HL-60 (cell line): ENCODE measurements at places on chromosomes 6 and 20.

GRCh38 chr6:158565482-158566040 lies 5.7 kb downstream of the TMEM181 start:
- DNase-seq: no peak

GRCh38 chr6:31354158-31354863 lies 2.7 kb downstream of the HLA-B start:
- no peak for DNase-seq

- no peak for DNase-seq
Measured at GRCh38 chr6:82033631-82034211, 213.8 kb downstream of the IBTK start.

DNA sequence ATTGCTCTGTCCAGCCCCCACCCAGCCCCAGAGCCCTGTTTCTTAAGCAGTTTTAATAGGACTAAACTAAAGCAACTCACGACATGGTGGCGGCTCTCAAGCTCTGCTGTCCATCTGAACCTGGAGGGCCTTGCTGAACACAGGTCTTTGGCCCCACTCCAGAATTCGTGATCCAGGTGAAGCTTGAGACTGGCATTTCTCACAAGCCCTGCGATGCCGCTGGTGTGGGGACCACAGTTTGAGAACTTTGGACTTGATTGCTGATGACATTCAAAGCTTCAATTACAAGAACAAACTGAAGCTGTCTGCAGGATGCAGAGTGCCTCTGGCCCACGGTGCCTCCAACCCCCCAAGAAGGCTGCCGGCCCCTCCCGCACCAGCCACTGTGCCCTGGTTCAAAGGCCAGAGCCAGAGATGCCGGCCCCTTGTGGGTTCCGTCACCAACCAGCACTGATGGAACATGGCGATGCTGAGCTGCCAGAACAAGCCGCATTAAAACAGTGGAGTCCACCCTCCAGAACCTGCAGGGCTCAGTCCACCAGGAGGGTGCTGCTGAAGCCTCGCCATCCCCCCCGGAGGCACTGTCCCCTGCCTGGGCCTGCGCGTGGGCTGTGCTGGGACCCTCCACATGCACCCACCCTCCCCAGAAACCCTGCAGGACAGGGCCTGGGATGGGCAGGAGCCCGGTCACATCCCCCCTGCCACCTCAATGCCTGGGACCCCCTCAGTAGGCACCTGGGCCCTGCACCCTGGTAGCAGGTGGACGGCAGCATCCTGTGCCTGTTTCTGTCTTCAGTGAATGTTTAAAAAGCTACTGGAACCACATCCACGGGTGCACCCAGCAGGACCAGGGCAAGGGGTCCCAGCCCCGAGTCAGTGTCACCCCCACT lies 101.1 kb downstream of the PSMB1 start:
- DNase-seq: no peak

GRCh38 chr6:69894578-69895347 lies 28.4 kb downstream of the COL19A1 start:
- DNase-seq: peak; percentile 71

DNA sequence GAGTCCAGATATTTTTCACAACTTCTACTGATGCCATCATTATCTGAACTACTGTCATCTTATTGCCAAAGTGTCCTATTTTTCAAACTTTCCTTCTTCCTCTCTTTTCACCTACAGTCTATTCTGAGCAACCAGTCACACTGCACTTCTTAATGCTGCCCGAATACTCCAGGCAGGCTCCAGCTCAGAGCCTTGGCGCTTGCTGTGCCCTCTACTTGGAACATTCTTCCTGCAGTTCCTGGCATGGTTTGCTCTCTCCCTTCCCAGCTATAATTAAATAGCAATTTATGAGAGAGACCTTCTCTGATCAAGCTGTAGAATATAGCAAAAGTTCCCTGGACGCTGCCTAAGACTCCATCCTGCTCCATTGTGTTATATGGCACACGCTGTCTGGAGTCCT lies 831.6 kb downstream of the QKI start:
- DNase-seq: no peak

DNA sequence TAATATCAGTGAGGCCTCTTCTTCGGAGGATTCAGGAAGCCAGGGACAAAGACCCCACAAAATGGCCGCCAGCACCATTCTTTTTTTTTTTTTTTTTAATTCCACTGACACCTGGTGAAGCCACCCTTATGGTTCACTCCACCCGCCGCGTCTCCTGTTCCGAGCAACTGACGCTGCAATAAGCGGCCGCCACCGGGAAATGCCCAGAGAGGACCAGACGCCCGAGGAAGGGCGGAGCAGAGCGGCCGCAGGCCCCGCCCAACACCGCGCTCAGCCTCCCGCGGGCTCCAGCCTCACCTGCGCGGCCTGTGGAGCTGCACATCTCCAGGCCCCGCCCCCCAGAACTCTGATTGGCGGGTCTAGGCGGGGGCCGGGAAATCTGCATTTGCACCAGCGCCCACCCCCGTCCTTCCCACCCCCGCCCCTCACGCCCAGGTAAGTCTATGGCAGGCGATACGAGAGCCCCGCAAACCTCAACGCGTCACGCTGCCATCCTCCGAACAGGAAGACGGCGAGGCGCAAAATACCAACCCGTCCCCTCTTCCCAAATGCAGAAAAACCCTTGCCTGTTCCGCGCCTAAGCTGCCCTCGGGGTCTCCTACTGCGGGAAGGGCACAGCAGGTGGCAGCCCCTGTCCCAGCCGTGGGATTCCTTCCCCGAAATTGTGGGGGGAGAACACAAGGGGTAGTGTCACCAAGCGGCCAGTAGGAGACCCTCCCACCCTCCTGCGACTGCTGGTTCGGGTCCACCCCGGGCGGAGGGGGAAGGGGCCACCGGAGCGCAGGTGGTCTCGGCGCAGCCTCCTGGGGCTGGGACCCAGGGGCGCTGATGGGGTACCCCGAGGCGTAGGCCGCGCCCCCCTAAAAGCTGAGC lies 960 bp downstream of the ATP9A start:
- DNase-seq: peak; percentile 12

DNA sequence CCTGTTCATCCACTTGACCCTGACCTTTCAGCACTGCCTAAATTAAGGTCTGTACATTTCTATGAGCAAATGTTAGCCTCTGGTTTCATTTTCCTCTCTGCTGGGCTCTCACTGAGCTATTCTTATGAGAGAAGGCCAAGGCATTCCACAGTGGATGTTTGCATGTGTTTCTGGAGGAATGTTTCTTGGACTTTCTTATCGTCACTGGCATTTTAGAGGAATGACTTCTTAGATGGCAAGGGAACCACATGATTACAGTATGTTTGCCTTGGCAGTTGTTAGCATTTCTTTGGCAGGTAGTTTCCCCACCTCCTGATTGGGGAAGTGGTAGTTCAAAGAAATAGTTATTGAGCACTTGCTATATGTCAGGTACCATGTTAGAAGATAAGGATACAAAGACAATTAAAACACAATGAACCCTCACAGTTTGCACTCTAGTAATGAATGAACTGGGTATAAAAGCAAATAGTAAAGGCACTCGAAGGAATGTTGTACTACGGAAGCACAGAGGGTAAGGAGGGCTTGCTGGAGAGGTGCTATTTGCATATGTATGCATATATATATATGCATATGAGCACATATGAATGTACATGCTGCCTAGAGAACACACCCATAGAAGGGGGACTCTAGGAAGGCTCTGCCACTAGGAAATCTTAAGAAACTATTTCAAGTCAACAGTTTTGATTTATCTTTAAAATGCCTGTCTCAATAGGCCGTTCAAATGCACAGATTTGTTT lies 307.4 kb downstream of the EYA4 start:
- no peak for DNase-seq

- DNase-seq: no peak
Measured at GRCh38 chr6:125821825-125822281, 31.1 kb downstream of the NCOA7 start.

DNA sequence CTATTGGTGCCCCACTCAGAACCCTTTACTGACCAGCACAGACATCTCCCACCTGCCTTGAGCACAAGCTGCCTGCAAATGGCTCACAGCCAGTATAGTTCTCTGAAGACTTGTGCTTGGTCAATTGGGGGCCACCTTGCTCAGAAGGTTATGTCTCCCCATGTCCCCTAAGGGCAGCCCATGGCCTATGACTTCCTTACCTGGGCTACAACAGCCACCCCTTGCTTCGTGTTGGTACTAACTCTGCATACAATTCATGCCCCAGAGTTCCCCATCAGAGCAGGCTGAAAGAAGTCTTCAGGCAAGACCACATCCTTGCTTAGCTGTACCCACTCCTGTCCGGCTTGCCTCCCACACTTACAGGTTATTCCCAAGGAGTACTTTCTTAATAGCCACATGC lies 57.4 kb downstream of the TOX2 start:
- no peak for DNase-seq

GRCh38 chr6:6695625-6696276 lies 107.2 kb downstream of the LY86 start:
- DNase-seq: no peak

GRCh38 chr6:2918936-2919335 lies 15.8 kb upstream of the SERPINB9 start:
- DNase-seq: no peak

DNA sequence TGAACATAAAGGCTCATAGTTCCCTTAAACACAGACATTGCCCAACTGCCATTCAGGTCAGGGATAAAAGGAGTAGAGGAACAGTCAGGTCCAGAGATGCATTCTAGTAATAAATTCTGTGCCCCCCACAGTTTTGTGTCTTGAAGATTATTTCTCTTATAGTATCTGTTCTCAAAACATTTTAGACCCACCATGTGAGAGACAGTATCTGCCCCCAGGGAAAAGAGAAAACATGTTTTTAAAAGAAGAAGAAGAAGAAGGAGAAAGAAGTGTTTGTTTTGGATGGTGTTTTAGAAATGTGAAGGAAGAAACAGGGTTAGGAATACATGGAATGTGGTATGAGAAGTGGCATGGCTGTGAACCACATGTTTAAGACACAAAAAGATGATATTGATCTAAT lies 629.6 kb upstream of the EPHA7 start:
- no peak for DNase-seq

- no peak for DNase-seq
Measured at GRCh38 chr6:41731561-41732086, 3.8 kb downstream of the TFEB start.
